Activated effector memory CD4-positive, alpha-beta T cell treated with Interleukin-2 at 50 U/mL for 16 hours (primary cell): ENCODE measurements at places on chromosomes 3 and 15.
A peak's percentile ranks its signal among the peaks of the same experiment; 100 is the strongest.

DNA sequence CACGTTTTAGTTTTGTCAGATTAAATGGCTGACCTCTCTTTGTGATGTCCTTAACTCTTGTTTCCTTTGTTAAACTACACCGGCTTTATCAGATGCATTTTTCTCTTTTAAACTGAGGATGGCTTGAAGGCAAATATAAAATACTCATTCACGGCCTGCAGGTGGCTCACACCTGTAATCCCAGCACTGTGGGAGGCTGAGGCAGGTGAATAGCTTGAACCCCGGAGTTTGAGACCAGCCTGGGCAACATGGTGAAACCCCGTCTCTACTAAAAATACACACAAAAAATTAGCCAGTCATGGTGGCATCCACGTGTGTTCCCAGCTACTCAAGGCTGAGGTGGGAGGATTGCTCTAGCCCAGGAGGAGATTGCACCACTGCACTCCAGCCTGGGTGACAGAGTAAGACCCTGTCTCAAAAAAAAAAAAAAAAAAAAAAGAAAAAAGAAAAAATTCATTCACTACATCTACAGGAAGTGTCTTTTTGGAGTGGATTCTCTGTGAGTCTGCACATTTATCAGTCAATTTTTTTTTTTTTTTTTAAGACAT is 34.7 kb upstream of the SACM1L start:
- no peak for DNase-seq

DNA sequence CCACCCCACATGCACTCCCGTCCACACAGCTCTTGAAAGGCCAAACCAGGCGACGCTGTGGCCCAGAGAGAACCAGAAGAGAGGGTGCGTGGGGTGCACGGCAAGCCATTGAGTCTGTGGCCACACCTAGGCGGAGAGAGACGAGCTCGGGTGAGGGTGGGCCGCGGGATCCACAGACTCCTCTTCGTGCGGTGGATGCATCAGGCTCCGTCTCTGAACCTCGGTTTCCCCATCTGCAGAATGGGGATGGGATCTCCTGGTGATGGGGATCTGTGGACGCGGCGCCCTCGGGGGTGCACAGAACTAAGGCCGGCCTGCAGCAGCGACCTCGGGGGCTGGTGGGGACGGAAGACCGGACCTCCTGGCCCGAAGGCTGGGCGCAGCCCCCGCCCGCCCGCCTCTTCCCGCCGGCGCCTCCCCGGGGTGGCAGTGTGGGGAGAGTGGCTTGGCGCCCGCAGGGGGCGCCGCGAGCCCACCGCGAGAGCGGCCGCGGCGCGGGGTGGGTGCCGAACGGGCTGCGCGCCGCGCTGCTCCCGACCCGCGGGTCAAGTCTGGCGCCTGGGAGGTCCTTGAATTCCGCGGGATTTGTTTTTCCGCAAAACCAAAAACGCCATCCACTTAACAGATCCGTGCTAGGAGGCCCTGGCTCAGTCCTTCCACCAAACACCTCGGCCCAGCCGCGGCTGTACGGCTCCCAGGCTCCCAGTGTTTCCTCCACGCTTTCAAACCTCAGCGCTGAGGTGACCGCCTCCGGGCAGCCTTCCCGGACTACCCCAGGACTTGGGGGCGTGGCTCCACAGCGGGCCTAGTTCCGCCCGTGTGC is 13.2 kb upstream of the ADPGK start:
- DNase-seq = peak; percentile 29

- DNase-seq = peak; percentile 41
These were observed 31.8 kb downstream of the CCNL1 start for GRCh38 chr3:157127831-157128767.

DNA sequence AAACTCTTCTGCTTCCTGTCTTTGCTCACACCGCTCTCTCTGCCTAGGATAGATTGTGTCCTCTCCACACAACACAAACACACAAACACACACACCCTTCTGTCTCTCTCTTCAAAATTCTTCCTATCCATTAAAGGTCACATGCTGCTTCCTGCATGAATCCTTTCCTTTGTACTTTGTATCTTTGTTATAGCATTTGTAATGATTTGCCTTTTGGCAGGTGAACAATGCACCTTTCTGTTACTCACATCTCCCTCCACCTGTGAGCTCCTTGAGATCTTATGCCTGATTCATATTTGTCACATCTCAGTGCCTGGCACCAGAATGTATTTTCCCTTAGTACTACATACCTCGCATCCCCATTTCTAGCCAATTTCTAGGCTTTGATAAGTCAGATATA is 251.4 kb upstream of the UMPS start:
- DNase-seq = no peak

DNA sequence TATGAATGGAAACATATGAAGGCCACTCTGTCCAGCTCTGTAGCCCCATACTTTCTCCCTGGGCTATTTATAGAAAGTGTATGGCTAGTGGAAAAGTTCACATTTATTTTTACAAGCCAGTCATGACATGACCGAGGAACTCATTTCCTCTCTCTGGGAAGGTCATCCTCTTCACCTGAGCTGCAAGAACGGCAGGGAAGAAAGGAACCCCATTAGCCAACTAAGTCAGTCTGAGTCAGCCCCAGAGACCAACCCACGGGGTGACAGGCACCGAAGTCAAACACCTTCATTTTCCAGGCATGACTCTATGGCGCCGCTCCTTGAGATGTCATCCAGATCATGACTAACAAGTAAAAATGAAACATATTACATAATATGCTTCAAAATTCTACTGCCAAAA is 4.8 kb downstream of the PAQR9 start:
- no peak for DNase-seq

DNA sequence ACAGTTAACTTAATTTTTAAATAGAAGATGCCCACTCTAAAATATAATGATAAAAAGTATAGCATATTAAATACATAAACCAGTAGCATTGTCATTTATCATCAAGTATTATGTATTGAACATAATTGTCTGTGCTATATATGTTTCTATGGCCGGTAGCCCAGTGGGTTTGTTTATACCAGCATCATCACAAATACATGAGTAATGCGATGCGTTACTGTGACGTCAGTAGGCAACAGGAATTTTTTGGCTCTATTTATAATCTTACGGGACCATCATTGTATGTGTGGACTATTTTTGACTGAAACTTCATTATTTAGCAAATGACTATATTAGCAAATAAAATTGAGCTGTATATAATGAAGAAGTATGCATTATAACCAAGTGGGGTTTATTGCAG is 82.1 kb downstream of the FLNB start:
- DNase-seq = no peak

GRCh38 chr15:56939257-56939656 is 20.8 kb downstream of the TCF12 start:
- no peak for DNase-seq

DNA sequence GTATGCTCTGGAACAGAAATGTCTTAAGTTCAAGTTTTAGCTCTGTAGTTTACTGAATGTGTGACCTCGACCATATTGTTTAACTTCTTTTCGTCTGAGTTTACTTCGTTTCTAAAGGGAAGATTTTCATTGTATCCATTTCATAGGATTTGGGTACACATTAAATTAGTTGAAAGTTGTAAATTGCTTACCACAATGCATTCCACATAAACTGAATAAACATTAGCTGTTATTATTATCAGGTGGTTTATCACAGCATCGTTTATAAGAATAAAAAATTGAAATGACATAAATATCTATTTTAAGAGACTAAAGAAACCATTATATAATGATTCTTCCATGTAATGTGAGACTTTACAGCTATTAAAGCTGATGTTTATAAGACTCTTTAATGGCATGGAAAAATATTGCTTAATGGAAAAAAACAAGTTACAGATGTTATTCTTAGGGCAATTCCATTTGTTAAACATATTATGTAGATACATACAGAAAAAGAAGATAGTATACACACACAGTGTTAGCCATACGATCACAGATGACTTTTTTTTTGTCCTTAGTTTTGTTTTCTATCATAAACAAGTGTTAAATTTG is 342.3 kb upstream of the SGO1 start:
- DNase-seq = no peak

DNA sequence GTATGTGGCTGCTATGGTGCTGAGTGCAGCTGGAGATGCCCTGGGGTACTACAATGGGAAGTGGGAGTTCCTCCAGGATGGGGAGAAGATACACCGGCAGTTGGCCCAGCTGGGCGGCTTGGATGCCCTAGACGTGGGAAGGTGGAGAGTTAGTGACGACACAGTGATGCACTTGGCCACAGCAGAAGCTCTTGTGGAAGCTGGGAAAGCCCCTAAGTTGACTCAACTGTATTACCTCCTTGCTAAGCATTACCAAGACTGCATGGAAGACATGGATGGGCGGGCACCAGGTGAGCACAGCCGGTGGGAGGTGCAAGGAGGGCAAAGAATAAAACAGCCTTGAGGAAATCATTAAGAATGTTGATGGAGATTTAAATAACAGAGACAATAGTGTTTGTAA is 2.9 kb downstream of the ADPRH start:
- DNase-seq = no peak

GRCh38 chr15:98860281-98861041 is 147.1 kb downstream of the PGPEP1L start:
- no peak for DNase-seq
